Thoracic aorta (tissue), 2 donors: ENCODE measurements at places on chromosomes 6 and 20. TPM values are rescaled to one million over a fixed set of nuclear protein-coding genes. Genes with fewer than 3 reads are reported as not detected.

DNA sequence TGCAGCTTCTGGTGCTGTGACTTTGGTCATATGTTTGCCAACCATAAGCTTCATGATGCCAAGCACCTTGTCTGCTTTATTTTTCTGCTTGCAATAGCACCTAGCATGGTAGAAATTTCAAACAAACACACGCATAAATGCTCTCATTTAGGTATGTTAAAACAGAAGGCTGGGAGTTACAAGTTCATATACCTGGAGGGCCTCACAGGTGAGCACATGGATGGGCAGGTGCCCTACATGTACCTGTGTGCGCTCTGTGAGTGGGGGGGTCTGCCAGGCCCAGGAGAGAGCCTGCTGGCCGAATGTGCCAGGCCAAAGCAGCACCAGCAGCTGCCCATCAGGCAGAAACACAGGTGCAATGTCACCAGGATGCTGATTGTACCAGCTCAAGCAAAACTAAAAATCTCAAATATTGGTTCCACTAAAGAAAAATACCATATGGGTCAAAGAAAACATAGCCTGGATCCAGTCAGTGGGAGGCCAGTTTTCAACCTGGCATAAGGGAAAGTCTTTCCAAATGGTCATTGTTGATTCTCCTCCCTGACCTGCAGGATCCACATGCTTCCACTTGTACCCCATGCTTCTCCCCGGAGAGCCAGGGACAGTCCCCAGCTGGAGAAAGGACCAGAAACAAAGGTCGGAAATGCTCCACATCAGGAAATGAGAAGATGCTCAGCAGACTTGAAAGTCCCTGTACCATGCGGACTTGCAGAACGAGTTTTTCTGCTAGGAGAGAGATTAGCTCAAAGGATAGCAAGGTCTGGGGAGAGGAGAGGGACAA lies 7.2 kb upstream of the PFDN4 start:
- DNase-seq: no peak

GRCh38 chr6:158502263-158502950 lies 57.5 kb upstream of the TMEM181 start:
- DNase-seq: no peak

DNA sequence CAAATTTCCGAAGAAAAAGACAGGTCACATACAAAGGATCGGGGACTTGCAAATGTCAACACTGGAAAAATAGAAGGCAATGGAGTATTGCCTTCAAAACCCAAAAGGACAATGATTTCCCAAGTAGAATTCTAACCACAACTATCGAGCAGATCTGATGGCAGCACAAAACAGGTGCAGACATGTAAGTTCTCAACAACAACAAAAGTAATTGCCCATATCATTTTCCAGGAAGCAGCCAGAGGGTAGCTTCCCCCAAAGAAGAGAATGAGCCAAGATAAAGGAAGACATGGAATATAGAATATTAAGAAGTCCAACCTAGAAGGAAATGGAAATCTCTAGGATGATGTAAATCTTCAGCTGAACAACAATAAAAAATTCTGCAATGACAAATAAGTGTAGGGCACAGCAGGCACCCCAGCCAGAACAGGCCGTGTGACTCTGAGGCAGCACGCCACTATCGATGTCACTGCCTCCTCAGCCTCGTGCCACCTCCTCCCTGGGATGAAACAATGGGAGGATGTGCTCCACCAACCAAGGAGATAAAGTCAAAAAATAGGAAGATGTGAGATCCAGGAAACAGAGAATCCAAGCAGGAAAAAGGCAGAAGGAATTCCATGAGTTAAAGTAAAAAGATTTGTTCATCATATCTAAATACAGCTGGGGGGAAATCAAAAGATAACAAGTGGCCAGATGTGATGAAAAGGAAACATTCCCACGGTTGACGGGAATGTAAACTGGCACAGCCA lies 34.1 kb downstream of the SERPINB1 start:
- DNase-seq: no peak

DNA sequence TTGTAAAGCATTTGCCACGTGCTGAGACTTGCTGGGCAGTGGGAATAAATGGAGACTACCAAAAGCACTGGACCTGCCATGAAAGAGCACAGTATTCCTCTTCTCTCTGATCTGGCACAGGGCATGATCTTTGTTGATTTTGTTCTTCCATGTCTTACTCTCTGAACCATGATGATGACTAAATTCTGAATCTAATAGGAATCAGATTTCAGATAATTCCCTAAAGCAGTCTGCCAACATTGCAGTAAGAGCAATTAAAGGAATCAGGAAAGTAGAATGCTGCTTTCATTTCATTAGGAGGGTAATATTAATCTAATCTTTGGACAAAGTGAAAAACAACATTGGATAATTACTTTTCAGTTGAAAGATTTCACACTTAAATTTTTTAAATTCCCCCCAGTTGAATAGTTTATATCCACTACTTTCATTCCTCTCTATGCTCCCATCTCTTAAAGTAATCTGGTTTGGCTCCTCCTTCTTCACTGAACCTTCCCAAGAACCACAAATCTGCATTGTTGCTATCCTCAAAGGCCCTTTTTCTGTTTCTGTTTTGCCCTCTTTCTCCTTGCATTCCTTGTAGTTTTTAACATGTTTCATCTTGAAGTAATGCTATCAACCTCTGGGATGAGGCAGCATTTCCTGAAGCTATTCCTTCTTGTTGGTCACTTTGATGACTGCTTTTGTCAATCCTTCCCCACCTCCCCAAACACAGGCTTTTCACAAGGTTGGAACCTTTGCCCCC lies 243.2 kb upstream of the TENT5A start:
- no peak for DNase-seq

DNA sequence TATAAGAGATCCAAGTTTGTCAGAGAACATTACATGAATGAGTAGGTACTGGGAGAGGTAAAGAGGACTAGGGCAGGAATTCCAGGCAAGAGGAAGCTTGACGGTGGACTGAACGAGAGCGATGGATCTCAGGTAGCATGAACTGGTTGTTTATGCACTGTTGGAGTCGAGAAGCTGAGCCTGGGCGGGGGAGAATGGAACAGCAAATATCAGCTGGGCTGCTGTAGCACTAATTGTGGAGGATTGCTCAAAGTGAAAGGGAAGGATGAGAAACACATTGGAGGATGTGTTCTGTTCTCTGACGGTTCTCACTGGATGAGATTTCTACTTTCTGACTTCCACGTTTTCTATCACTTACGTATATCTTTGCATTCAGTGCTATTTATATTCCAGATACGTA lies 164.2 kb downstream of the PHF3 start:
- no peak for DNase-seq

GRCh38 chr20:17952692-17953684 lies 15.6 kb downstream of the SNX5 start:
- DNase-seq: no peak

DNA sequence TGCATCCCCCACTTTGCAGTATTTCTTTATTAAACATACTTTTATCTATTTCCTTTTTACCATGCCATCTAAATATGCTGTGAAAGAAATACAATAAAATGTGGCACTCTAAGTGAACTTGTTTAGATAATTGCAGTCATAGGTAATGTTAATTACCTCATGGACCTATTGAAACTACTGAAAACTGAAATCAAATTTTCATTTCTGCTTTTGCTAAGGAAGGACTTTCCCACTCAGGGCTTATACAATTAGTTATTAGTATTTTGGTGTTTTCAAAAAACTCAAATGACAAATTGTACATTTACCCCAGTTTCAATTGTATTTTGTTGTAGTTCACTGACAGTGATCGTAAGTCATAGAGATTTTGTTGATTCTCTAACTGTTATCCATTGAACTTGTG lies 88.4 kb downstream of the ID4 start:
- DNase-seq: no peak

GRCh38 chr6:90448836-90449235 lies 138.0 kb downstream of the MAP3K7 start:
- DNase-seq: no peak

- DNase-seq: no peak
These were observed 211.9 kb downstream of the PREX1 start for GRCh38 chr20:48615871-48616270.

- no peak for DNase-seq
These were observed 208.0 kb upstream of the PHACTR1 start for GRCh38 chr6:12508553-12508952.

THBD gene
- 106 TPM for total RNA-seq

MYLK2 gene
- not detected for total RNA-seq

RSPH9 gene
- total RNA-seq: not detected

GRM4 gene
- not detected for total RNA-seq

IYD gene
- total RNA-seq: 0.27 TPM

TTK gene
- total RNA-seq: 5.3 TPM

ZNF831 gene
- 1.3 TPM for total RNA-seq

ULBP2 gene
- total RNA-seq: 0.41 TPM

GFRAL gene
- not detected for total RNA-seq
